Endothelial cell of coronary artery (primary cell): ENCODE measurements at places on chromosomes 16 and 17. TPM values are rescaled to one million over a fixed set of nuclear protein-coding genes. Genes with fewer than 3 reads are reported as not detected.

The SNF8 gene
- 106 and 147 TPM in 2 replicates for total RNA-seq

The POLG2 gene
- total RNA-seq = 7.2 and 12.2 TPM in 2 replicates

The HS3ST4 gene
- total RNA-seq = not detected in 2 replicates

The TBC1D26 gene
- 0.19 TPM in 1 of 2 replicates, not detected in the other for total RNA-seq

The TBC1D3I gene
- total RNA-seq = under 0.01 and 0.38 TPM in 2 replicates

The KRTAP2-1 gene
- total RNA-seq = not detected in 2 replicates

The KCNH6 gene
- total RNA-seq = not detected in 2 replicates

The FBXW10 gene
- under 0.01 TPM in 1 of 2 replicates, not detected in the other for total RNA-seq

The ATAD5 gene
- total RNA-seq = 1.9 and 2.8 TPM in 2 replicates

The NDRG4 gene
- total RNA-seq = 11.0 and 22.7 TPM in 2 replicates

The CD300E gene
- not detected in 2 replicates for total RNA-seq

The C17orf50 gene
- total RNA-seq = not detected in 2 replicates

The KRTAP3-2 gene
- total RNA-seq = not detected in 2 replicates

The CCL17 gene
- total RNA-seq = not detected in 2 replicates

The TMC7 gene
- total RNA-seq = 3.7 and 4.0 TPM in 2 replicates

The P3H4 gene
- total RNA-seq = 62.4 and 107 TPM in 2 replicates

The GPRC5B gene
- 28.4 and 45.8 TPM in 2 replicates for total RNA-seq

The IRX6 gene
- not detected in 2 replicates for total RNA-seq

The LPCAT2 gene
- total RNA-seq = 36.5 and 42.9 TPM in 2 replicates

The TP53I13 gene
- total RNA-seq = 23.3 and 38.3 TPM in 2 replicates

The AKAP1 gene
- 24.0 and 27.3 TPM in 2 replicates for total RNA-seq

The ITPRIPL2 gene
- 27.0 and 34.9 TPM in 2 replicates for total RNA-seq

The MYCBPAP gene
- 0.18 and 1.1 TPM in 2 replicates for total RNA-seq

The SLC25A11 gene
- total RNA-seq = 53.0 and 53.2 TPM in 2 replicates

The MYO15A gene
- 0.19 TPM in 1 of 2 replicates, not detected in the other for total RNA-seq

The CPNE7 gene
- 16.1 and 17.6 TPM in 2 replicates for total RNA-seq

The MAPT gene
- total RNA-seq = 0.09 and 0.19 TPM in 2 replicates

The OGFOD1 gene
- 67.3 and 95.7 TPM in 2 replicates for total RNA-seq

The RARA gene
- total RNA-seq = 7.6 and 11.5 TPM in 2 replicates

The PSMD7 gene
- total RNA-seq = 101 and 123 TPM in 2 replicates

The KCNJ2 gene
- total RNA-seq = 14.8 and 18.7 TPM in 2 replicates

The ZNF213 gene
- total RNA-seq = 3.4 and 5.6 TPM in 2 replicates

The TBC1D3 gene
- not detected in 2 replicates for total RNA-seq
